ENCODE measurements at places on chromosomes 1 and 21. TPM values are rescaled to one million over a fixed set of nuclear protein-coding genes. Genes with fewer than 3 reads are reported as not detected.

The TDRD5 gene
- total RNA-seq, result not detected

The CD84 gene
- total RNA-seq, result 2.8 TPM

The PDZK1IP1 gene
- not detected for total RNA-seq

The OR2T35 gene
- total RNA-seq, result not detected

The RIMS3 gene
- total RNA-seq, result 0.92 TPM

The CD244 gene
- total RNA-seq, result 0.27 TPM

The KRTAP27-1 gene
- not detected for total RNA-seq

The TNFRSF8 gene
- 1.2 TPM for total RNA-seq

The LMOD1 gene
- 8.0 TPM for total RNA-seq

The SLC25A34 gene
- total RNA-seq, result 52.8 TPM

The ADGRL4 gene
- 21.2 TPM for total RNA-seq

GRCh38 chr1:224380003-224380402 is 23.3 kb downstream of the CNIH4 start:
- DNase-seq, result no peak

DNA sequence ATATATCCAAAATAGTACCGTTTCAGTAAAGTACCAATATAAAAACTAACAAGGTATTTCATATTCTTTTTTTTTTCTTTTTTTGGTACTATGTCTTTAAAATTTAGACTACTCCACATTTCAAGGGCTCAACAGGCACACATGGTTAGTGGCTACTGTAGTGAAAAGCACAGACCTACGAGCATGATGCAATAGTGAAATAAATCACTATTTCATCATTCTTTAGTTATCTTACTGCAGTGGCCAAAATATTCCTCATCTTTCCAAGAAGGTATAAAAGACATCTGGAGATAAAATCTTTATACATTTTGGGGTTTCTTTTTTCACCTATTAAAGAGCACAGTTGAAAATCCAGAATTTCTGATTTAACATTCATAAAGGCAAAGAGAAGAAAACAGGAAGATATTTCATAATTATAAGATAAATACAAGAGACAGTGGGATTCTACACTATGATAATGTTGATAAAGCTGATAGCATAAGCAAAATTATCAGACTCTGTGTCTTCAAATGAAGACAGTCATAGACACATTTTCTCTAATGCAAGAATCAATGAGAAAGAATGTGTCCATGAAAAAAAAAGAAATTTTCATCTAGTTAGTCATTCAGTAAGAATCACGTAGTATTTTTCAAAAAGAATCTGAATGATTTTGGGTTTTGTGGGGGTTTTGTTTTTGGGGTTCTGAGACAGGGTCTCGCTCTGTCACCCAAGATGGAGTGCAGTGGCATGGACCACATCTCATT is 41.9 kb downstream of the CEP170 start:
- DNase-seq, result no peak

DNA sequence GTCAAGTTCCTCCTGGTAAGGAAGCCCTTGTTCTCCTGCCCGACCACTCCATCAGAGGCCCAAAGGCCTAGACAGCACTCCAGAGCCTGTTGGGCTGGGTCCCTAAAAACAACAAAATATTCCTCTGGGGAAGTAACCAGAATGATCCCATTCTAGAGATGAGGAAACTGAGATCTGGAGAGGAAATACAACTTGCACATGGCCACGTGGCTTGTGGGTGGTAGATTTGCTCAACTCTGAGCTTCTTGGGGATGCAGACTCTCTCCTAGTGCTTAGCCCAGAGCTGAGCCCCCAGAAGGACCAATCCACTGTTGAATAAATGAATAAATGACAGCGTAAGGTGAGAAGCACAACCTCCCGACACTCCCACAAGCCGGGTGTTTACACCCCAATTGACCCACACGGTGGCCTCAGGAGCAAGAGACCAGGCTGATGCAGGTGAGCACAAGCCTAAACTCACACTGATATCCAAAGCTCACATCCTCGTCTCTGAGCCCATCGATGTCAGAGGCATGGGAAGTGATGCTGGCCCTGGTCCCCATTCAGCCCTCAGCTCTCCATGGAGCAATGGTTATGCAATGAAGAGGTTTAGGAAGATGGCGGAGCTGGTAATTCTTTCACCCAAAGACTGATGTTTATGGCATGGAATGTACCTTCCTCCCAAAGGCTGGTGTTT is 172.5 kb upstream of the EDN2 start:
- DNase-seq, result no peak

GRCh38 chr1:3727042-3727824 is 25.0 kb upstream of the CCDC27 start:
- no peak for DNase-seq

- DNase-seq, result no peak
Measured at GRCh38 chr1:101365878-101366277, 129.1 kb downstream of the S1PR1 start.

DNA sequence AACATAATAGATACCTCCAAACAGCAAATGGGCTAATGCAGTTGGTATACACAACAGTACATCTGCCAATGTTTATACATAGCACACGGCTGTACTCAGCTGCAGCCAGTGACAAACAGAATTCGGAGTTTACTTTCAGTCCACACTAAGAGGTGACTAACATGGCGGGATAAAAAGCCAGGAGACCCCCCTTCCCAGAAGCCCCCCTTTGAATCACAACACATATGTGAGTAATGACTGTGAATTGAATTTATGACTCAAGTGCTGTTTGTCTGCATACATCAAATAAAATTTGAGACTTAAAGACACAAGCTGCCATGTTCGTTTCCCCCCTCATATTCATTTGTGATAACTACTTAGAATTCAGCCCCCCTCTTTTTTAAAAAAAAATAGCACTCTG is 113.2 kb downstream of the RUNX1 start:
- no peak for DNase-seq

GRCh38 chr1:25760122-25760719 is 39.8 kb upstream of the SELENON start:
- DNase-seq, result no peak

GRCh38 chr1:72397786-72398185 is 115.4 kb upstream of the NEGR1 start:
- DNase-seq, result peak; percentile 9

DNA sequence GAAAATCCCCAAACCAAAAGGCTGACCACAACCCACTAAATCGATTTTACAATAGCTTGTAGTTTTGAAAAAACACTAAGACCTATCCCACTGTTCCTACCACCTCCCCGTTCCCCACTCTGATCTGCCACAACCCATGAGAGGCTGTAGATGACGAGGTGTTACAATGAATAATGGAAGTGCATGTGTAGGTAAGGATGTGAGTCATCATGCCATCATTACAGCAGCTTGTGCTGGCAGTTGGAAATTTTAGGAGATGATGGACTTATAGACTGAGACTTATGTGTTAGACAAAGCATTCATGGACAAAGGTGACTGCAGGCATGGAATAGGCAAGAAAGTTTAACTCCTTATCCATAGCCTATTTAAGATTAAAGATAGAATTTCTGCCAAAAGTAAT is 184.7 kb upstream of the CACYBP start:
- no peak for DNase-seq

GRCh38 chr1:158080066-158080465 is 86.6 kb downstream of the KIRREL1 start:
- no peak for DNase-seq

DNA sequence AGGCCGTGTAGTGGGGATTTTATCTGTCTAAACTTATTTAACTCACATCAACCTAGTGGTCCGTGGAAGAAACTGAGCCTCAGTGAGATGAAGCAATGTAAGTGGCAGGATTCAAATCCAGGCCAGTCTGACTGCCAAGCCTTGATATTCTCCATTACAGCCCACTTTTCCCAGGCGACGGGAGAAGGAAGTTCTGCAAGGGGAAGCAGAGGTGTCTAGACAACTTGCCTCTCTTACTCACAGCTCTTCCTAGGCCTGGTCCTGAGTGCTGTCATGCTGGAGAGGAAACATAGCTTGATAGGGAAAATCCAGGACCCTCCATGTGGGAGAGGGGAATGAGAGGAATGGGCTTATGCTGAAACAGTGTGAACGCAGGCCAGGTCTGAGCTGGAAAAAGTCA is 9.1 kb downstream of the CTSE start:
- no peak for DNase-seq

GRCh38 chr1:116751146-116751545 is 3.1 kb upstream of the CD2 start:
- no peak for DNase-seq

DNA sequence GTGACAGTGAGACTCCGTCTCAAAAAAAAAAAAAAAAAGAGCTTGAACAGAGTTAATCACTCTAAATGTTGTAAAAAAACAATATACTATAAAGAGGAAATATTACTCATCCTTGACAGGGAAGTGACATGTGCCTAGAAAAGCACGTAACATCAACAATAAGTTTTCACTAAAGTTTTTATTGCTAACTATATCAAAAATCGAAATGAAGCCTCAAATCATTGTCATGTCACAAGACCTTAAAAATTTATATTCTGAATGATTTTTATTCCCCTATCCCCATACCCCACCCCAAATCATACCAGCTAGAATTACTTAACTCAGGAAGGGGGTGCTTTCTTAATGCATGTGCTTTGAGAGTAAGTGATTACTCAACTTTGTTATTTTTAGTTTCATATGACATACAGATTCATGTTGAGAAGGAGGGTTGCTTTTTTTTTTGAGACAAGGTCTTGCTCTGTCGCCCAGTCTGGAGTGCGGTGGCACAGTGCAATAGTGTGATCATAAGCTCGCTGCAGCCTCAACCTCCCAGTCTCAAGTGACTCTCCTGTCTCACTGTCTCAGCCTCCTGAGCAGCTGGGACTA is 53.6 kb upstream of the MUTYH start:
- no peak for DNase-seq

DNA sequence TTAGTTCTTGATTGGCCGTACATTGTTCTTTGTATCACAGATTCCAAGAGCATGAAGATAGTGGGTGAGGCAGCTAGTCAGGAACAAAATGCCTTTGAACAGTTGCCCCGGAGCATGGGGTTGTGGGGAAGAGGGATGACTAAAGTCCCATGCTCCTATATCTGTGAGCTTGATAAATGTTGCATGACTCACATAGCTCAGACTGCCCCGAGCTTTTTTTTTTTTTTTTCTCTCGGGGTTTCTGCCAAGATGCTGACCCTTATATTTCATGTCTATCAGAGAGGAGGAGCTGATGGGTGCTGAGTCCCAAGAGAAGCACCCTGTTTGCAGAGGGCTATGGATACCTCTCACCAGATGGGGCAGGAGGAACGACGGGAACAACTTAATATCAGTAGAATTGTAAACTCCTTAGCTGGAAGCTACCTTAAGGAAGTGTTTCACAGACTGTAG is 40.6 kb downstream of the SRRM1 start:
- no peak for DNase-seq

DNA sequence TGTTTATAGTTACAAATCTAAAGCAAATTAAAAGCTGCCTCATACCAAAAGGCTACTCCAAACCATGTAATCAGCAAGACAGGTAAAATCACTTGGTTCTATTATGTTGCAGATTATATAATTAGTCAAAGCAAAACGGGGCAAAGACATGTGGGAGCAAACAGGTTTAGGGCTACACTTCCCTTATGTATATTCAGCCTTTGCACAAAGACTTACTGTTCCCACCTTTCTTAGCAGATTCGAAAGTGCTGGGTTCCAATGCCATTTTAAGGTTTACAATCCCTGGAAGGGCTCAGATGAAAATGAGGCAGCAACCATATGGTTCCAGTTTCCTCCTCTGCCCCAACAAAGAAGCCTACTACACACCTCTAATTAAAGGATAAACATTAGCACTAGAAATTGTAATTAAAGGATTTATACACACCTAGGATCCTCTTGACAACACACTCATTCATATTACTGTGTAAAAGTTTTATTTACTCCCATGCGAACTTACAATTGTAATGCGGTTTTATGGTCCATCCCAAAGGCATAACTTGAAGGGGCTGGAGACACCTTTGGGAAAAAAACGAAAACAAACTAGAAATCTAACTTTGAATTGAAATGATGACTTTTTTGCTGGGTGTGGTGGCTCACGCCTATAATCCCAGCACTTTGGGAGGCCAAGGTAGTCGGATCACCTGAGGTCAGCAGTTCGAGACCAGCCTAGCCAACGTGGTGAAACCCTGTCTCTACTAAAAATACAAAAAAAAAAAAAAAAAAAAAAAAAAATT is 117.3 kb upstream of the PKN2 start:
- DNase-seq, result no peak

GRCh38 chr1:85935234-85935633 is 221.3 kb downstream of the COL24A1 start:
- no peak for DNase-seq

DNA sequence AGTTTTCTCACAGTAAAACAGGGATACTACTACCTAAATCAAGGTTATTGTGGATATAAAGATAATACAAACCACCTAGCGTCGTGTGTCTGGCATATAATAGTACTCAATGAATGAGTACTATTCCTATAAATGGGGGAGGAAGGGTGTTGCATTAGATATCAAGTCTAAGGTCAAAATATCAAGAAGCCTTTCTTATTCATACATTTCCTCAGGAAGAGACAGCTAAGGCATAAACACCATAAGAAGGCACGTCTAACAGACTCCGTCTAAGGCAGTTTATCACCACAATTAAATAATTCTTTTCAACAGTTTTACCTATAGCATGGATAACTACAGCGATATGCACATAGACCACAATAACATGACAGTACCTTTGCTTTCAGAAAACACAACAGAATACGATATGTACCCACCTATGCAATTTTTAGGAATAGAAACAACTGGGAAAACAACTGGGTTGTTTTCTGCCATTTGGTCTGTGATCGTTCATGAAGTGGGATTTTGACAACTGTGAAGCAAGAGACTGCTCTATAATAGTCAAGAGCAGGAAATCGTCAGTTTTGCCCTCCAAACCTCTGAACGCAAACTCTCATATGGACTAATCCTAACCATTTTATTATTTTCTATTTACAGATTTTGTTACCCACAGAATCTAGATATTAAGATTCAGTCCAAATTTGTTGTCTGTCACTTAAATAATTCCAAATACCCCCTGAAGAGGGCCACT is 53.1 kb downstream of the HNRNPR start:
- no peak for DNase-seq

DNA sequence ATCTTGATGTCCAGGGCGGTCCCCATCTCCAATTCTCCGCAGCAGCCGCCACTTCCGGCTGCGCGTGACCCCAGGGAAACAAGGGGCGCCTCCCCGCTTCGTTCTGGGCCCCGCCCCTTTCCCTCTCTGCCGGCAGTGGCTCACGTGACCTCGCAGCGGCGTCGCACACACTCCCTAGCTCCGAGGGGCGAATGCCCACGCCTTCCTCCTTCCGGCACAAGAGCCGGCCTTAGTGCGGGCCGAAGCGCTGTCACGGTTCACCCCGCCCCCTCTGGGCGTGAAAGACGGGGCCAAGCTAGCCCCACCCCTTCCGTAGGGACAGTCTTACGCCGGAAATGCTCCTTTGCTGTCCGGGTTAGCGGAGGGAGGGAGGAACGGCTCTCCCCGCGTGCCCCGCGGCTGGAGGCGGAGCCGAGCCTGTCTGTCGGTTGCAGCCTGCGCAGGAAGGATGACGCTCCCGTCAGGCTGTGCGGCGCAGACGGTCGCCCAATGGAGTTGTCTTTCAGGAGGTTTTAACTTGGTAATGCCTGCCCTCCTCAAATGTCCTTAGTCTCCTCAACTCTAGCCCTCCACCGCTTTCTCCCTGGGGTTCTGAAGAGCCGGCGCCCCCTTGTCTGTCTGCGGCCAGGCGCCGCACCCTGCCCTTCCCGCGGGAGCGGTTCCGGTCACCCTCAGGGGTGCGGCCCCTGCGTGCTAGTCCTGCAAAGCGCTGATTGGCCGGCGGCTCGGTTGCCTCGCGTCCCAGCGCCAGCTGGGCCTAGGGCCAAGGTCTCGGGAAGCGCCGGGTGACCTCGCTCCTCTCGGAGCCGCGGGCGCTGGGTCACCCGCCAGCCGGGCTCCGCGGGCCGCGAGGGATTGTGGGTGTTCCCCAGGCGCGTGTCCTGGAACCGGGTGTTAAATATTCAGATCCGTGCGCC is at the start of gene VPS26C:
Gene VPS26C (minus strand): TSS at position 66 of the 917 bp plus-strand sequence. CDS start 40 bp downstream, at position 26.
- peak; percentile 99 for DNase-seq

GRCh38 chr1:198599749-198600148 is 39.1 kb upstream of the PTPRC start:
- DNase-seq, result no peak

Data from left ventricle myocardium superior (tissue), 1 donor.